ENCODE measurements at places on chromosomes 1 and 21.

DNA sequence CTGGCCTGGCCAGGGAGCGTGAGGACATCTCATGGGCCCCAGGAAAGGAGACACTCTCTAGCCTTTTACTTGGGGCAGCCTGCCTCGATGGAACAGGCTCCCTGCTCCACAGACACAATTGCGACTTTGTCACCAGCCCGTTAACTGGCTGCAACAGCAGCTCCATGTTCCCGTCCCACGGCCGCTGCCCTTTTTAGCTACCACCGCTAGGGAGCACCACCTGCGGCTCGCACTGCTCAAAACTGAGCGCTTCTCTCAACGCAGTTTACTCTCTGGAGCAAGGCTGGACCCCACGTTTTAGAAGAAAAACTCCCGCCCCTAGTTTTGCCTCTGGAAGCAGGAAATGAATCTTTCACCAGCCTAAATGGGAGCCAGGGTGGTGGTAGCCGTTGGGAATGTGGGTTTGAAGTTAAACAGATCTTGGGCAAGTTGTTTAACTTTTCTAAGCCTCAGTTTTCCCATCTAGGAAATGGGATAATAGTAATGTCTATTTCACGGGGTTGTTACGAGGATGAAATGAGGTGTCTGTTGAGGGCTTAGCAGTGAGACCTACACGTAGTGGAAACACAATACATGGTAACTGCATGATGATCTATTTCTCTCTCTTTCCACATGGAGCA, 3.5 kb upstream of the LRRC38 start:
- no peak for DNase-seq

GRCh38 chr1:156492013-156492590, 8.5 kb downstream of the MEF2D start:
- no peak for DNase-seq

DNA sequence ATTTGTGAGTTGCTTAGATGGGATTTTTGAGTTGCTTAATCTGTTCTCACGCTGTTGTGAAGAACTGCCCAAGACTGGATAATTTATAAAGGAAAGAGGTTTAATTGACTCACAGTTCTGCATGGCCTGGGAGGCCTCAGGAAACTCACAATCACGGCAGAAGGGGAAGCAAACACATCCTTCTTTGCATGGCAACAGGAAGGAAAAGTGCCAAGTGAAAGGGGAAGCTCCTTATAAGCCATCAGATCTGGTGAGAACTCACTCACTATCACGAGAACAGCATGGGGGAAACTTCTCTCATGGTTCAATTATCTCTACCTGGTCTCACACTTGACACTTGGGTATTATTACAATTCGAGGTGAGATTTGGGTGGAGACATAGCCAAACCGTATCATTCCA, 10.3 kb downstream of the CLIC6 start:
- DNase-seq: no peak

GRCh38 chr1:221527302-221527701, 214.6 kb downstream of the DUSP10 start:
- no peak for DNase-seq

- no peak for DNase-seq
Observed at GRCh38 chr1:53521924-53522552, 62.8 kb downstream of the DMRTB1 start.

GRCh38 chr21:17191346-17191993, 321.4 kb upstream of the CXADR start:
- no peak for DNase-seq

DNA sequence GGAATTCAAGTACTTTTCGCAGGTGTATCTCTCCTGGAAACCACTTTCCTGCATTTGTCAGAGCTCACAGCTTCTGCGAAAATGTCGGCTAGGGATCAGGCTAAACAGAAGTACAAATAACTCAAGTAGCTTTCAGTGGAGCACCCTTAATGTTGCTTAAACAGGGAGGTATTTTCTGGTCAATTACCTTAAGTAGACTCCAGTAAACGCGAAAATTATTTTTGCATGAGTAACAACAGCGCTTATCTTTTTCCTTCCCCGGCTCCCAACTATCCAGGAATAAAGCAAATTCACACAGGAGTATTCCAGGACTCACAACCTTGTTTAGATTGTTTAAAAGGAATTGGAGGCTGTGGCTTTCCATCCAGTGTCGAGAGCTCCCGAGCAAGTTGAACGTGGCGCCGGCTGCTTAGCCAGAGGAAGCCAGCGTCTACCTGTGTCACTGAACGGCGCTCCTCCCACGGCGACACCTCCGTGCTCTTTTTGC, 7.3 kb upstream of the SIM2 start:
- DNase-seq: no peak

- DNase-seq: no peak
Observed at GRCh38 chr1:166915042-166915441, 39.0 kb upstream of the TADA1 start.

DNA sequence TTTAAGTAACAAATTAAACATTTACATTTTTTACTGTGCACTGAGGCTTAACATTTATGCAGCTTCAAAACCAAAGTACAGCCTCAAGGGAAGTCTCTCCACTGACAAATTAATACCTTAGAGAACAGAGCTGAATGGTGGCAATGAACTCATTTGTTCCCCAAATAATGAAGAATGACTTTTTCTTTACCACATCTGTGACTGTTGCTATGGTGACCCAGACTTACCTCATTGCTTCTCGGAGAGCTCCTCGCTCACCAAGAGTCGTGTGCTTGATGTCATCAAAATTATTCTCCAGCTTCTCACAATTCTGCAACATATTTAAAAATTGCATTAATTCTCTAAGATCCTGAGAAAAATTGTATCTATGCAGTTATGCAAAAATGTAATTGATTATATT, 92.9 kb downstream of the DPYD start:
- no peak for DNase-seq

DNA sequence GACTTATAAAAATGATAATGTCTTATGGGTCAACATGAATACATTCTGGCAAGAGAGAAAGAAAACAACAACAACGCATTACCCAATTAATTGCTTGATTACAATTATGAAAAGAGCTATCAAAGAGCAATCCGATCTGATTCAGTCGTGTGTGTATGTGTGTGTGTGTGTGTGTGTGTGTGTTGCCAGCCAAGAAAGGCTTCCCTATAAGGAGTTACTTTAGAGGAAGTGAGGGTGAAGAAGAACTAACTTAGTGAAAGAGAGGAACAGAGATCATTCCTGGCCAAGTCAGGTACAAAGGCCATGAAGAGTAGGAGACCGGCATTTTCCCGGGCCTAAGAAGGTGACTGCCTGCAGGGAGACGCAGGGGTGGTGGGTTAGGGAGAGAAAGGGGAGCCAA, 9.4 kb downstream of the TMEM35B start:
- DNase-seq: no peak

- DNase-seq: no peak
Observed at GRCh38 chr21:37940691-37941090, 24.4 kb upstream of the KCNJ6 start.

DNA sequence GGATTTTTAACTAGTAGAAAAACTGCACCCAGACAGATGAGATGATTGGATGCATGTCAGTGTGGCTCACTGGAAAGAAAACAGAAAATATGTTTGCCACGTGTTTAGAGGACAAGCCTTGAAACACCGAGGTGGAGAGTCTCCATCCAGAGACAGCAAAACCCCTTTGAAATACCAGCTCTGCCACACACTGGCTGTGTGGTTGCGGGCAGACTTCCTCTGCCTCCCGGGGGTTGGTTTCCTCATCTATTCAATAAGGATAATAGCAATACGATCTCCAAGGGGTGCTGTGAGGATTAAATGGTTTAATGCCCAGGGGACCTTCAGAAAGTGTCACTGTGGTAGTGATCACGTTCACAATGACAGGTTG, 67.2 kb upstream of the PARP1 start:
- DNase-seq: no peak

GRCh38 chr21:35528116-35529042, 479.3 kb upstream of the RUNX1 start:
- no peak for DNase-seq

GRCh38 chr1:2644171-2644570, 11.4 kb upstream of the MMEL1 start:
- DNase-seq: no peak

DNA sequence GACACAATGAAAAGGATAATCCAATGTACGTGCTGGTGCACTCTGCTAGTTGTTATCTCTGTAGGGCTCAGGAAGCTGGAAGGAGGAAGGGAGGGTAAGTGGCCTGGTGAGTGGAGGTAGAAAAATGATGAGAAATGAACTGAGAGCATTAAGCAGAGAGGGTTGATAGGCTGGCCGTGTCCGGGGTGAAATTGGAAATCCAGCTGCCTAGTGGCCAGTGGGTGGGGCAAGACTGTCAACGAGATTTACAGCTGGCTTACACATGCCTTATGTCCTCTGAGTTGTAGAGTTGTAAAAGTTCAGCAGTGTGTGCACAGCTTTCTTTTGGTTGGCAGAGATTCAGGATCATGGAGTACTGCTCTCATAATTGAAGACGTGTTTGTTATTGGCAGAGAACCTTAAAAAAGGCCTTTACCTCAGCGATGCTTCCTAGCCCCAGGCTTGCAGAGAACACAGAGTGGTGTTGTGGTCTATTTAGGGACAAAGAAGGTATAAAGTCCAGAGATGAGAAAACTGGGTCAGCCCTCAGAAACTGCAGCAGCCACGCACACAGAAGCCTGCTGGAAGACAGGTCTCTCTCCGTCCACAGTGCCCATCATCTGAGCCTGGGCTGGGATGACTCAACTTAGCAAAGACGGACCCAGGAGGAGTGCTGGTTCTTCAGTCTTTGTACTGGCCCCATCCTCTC, 132.4 kb downstream of the EDEM3 start:
- no peak for DNase-seq

- no peak for DNase-seq
Observed at GRCh38 chr1:47241114-47242113, 9.4 kb upstream of the TAL1 start.

GRCh38 chr1:168001213-168001612, 64.3 kb upstream of the MPC2 start:
- DNase-seq: no peak

GRCh38 chr1:71304125-71304524, 223.3 kb upstream of the ZRANB2 start:
- DNase-seq: no peak

GRCh38 chr21:31107176-31107785, 69.0 kb upstream of the KRTAP19-8 start:
- no peak for DNase-seq

DNA sequence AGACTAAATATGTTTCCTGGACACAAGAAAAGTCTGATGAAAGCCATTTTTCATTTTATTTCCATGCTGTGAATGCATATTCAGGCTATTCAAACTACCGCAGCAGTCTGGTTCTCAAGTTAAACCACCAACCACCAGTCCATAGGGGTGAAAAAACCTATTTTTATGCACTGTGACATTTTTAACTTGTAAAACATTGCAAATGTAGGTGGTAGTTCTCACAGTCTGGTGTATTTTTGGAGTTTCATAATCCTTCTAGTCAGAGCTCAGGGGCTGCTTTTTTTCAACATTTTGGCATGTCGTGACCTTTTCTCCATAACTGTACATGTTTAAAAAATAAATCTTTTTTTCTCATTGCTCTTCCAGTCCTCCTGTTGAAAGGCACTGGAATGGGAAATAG, 907.6 kb upstream of the ADGRL2 start:
- no peak for DNase-seq

GRCh38 chr1:195097316-195097715, 1510.9 kb downstream of the KCNT2 start:
- DNase-seq: no peak

DNA sequence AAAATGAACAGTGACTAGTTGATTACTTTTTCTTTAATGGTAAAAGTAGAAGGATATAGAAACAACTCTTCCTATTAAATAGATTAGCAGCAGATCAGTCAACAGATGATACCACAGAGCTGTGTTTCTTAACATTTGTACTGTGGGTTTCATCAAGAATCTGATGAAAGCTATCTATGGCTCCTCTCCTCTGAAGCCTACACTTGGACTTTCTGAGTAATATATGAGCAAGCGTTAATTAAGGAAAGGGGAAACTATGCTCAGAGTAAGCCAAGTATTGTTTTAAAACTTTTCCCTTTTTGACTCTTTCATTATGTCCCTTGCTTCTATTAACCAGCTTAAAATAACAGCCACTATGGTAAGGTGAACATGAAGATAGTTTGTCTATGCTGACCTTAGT, 10.8 kb downstream of the ARID4B start:
- no peak for DNase-seq

- no peak for DNase-seq
Observed at GRCh38 chr1:235052067-235053008, 76.3 kb downstream of the TOMM20 start.

DNA sequence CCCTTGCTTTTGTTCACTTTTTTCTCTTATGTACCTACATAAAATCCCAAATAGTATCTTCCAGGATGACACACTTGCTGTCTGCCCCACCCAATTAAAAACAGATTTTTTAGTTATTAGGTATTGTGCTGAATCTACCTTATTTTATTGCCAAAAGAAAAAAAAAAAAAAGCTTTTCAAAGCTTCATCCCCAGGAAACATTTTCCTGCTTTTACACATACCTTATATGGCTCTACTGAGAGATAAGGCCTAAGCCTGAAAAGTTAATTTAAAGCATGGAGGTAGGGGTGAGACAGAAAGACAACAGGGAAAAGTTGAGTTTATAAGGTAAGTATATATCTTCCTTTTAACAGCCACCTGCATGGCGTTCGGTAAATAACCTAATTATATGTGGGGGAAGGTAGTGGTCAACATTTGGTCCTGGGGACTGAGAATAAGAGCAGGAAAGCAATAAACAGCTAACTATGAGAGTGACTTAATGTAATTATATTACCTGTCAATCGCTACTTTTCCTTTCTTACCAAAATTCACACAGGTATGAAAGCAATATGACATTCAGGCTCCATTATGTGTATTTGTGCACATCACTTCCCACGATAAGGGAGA, 54.6 kb upstream of the BOLA1 start:
- DNase-seq: no peak

- no peak for DNase-seq
Observed at GRCh38 chr1:209822706-209823105, 5.1 kb upstream of the UTP25 start.

DNA sequence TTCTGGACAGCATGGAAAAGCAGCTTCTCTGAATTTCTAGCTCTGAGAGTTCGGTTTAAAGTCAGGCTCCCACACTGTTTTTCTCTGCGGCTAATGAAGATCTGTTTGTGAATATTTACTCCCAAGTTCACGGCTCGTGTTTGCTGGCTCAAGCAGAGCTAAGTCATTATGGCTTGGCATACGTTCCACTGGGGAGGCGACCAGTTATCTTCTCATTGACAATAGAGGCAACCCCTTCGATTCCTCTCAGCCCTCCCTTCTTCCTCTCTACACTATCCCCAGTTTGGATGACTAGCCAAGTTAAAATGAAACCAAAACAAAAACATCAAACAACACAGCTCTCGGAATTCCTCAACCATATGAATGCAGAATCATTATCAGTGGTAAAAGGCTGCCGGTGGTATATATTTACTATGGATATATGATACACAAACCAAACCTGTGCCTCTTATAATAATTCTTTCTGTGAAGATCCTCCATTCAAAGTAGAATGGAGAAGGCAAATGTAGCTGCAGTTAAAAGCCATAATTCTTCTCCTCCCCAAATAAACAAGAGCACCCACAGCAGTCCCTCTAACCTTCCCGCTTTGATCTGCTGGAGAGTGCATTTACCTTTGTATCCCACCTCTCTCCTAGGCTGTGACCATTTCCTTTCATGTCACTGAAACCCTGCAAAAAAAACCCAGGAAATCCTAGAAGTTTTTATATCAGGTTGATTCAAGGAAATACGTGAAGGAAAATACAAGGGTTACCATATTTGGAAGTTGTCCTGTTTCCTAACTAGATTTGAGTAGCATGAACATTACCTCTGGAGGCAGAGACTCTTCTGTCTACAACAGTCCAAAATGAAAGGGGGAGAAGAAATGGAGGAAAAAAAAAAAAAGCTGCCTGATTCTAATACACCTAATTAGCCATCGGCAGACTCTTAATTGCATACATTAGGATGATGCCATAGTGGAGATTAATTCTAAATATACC, 108.3 kb upstream of the USH2A start:
- DNase-seq: no peak
